ENCODE measurements at places on chromosomes 13 and 19.
A peak's percentile ranks its signal among the peaks of the same experiment; 100 is the strongest.

- DNase-seq, result peak; percentile 94
Observed at GRCh38 chr19:55206664-55207500, 2.4 kb downstream of the PTPRH start.

DNA sequence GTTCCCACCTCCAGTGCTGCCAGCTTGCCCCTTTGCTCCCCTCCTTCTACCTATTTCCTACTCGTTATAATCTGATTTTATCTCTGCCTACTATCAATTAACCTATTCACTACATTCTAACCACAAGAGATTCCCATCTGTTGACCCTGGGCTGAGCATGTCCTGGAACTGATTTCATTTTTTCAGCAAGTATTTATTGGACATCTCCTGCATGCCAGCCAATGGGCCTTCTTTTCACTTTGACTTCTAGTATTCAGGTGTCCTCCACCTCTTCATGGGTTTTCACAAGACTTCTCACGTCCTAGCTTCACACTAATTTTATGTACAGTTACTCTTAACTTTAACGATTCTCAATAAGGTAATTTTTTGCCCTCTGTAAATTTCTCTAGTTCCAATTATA lies 282.7 kb upstream of the KLHL1 start:
- no peak for DNase-seq

DNA sequence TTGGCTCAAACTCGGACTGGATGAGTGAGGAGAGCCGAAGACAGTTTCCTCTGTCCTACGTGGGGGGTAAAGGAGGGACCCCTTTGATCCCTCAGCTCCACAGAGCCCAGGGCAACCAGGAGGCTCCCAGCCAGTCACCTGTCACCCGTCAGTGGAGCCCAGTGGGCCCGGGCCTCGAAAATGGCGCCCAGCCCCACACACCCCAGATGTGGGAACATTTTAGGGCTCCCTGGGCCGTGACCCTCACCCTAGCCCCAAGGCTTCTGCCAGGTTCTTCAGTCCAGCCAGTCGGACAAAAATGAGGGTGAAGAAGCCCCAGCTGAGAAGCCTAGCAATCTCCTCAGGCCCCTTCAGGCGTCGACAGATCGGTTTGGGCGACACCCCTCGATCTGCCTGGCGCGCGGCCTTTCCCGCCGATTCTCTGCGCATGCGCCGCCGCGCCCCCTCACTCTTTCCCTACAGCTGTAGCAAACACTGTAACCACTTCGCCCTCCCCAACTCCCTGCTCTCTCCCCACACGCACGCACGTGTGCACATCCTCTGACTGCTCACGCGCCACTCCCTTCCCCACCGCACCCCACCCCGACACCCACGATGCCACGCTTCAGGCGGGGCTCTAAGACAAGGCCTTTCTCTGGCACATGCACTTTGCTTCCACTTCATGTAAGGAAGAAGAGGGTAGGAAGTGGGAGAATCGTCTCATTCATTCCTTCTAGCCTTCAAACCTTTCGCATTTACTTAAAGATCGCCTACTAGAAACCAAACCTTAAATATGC lies at the start of gene SLC6A16:
Gene SLC6A16 (minus strand): TSS at position 391 of the 776 bp plus-strand sequence. CDS start 13,844 bp downstream, outside the sequence.
- DNase-seq, result no peak

DNA sequence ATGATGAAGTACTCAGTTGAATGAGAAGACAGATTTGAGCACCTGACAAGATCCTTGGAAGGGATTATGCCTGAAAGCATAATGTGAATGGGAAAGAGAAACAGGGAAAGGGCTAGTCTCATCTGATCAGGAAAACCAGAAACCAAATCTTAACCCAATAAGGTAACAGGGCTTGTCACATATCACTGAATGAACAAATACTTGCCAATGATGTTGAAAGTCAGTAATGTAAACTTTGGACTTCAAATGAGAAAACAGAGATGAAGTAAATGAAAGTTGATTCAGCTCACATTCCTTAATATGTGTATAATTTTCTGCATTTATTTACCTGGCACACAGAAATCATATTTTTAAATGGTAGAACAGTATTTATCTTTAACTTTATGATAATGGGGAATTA lies 480.0 kb downstream of the KCTD12 start:
- no peak for DNase-seq

GRCh38 chr19:35095667-35096368 lies 19.8 kb upstream of the FXYD3 start:
- DNase-seq, result no peak

DNA sequence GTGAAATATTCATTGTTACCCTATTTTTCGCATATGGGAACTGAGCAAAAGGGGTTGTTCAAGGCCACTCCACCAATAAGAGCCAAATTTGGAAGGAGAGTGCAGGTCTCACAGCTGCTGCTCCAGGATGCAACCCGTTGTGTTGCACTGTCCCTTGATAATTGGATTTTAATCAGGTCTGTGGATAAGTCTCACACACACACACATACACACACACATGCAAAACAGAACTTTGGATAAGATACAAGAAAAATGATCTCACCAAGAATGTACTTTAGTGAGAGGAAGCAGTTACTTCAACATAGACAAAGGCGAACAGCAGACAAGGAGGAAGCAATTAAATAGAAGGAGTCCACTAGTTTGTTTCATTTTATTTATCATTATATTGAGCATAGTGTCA lies 127.3 kb upstream of the EDNRB start:
- DNase-seq, result no peak

- DNase-seq, result no peak
Observed at GRCh38 chr13:101025519-101025918, 350.9 kb upstream of the TMTC4 start.

GRCh38 chr13:50969691-50970090 lies 60.1 kb downstream of the RNASEH2B start:
- DNase-seq, result no peak

- DNase-seq, result peak; percentile 6
Observed at GRCh38 chr19:34503531-34504272, 22.1 kb downstream of the WTIP start.

DNA sequence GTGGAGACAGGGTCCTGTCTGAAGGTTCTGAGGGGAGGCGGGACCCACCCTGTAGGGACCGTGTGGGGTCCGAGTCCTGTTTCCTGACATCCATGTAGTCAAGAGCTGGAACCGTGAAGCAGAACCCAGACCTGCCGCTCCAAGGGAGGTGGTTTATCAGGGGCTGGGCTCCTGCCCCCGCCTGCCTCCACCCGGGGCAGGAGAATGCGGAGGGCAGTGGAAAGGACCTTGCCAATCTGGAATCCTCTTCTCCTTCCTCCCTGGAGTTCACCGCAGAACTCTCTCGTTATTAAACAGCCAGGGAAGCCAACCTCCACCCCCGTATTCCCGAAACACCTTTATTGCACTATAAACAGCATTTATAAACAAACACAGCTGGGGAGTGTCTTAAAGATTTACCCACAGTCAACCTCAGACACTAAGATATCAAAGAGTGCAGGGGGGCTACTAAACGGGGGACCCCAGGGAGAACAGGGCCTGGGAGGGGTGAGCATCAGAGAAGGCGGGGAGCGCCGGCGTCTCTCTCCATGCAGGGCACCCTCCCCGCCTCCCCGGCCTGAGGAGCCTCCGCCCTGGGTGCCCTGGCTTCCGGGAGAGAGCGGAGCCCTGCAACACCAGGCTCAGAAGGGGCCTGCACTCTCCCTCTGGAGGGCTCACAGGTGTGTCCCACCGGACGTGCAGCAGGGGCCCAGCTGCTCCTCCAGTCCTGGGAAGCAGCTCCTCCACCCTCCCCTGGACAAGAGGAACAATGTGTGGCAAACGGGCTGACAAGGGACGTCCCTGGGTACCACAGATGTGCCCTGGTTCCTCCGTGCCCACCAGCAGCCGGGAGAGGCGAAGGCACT lies 3.6 kb downstream of the C2CD4C start:
- DNase-seq, result no peak

DNA sequence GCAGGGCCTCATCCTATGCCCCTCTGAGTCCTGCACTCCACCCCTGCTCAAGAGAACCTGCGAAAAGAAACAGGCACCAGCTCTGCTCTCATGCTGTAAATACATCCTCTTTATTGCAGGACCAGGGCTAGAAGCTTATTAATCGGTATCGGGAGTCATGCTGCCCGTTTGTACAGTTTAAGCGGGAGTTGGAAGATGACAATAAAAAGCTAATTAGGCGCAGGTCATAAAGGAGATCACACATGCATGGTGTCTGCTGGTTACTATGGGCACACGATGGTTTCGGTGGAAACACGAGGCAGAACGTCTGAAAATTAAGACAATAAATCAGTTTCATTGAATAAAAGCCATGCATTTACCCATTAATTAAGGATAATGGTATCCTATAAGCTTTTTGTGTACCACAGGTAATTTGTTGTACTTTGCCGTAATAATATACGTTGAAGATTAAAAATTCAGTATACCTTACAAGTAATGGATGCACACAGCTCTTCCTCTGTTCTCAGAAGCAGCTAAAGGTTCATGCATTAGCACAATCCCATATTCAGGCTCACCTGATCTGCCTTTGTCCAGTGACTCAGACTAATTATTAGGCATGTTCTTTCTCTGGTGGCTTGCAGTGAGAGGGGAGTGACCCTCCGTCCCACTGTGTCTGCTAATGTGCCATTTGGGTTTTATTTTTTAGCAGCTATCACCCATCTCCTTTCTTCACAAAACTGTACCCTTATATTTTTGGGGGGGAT lies 406.0 kb downstream of the TSHZ3 start:
- no peak for DNase-seq

- DNase-seq, result peak; percentile 46
Observed at GRCh38 chr19:12580180-12580694, 29.0 kb upstream of the ZNF564 start.

DNA sequence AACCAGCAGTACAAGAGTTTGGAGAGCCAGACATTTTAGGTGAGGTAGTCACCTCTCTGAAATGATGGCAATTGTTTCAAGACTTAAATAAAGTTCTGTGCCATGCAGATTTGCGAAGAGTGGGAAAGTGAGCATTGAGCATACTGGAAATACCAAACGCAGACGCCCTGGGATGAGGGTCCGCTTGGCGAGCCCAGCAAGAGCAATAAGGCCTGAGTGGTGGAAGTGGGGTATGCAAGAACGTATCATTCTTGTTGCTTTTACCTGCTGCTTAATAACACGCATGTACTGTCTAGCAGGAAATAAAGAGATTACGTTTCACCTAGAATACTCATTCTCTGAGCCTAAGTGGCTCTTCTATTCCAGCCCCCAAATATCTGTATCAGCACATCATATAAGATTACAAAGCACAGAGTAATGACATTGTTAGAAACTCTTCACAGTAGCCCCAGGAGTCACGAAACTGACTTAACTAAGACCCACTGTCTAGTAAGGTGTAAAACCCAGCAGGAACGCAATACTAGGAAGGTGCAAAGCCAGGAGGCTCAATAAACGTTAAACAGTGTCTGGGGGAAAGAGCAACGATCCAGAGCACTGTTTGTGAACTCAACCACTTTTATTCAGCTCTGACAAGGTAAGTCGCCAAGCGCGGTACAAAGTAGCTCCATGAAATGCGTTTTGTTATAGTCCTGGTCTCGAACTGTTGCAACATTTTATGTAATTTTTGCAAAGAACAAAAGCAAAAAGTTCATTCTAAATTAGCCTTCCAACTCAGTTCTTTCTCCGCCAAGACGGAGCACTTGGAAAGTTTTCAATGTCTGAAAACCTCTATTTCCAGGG lies 1.2 kb downstream of the RCBTB2 start:
- DNase-seq, result no peak

- DNase-seq, result no peak
Observed at GRCh38 chr19:50835103-50835784, 1.9 kb upstream of the KLK15 start.

DNA sequence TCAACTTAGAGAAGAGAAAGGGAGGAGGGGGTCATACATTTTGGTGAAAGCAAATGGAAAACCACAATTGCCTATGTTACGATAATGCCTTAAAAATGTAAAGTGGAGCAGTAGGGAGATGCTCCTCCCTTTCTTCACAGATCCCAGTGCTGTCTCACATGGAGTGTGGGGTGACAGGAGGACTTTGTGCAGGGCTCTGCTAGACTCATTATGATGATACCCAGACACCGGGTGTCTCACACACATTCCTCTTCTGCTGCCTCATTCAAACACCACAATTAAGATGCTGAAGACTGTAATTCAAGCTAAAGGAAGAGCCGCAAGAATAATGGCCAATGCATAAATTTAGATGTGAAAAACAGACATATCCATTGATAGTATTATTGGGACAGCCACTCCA lies 150.6 kb downstream of the LHFPL6 start:
- DNase-seq, result no peak

DNA sequence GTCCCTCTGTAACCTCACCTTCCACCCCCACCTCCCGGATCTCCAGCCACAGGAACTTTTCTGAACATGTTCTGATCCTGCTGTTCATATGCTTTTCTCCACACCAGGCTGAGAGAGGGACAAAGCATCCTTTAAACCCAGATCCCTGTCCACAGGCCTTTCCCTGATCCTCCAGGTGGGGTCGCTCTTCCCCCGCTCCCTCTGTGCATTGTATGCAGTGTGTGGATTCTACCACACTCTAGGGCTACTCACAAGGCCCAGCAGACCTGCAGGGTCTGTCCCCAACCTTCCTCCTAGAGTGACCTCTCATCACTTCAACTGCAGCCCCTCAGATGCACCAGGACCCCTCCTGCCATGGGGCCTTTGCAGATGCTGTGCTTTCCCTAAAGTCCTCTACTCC lies 1200.6 kb downstream of the UQCRFS1 start:
- DNase-seq, result no peak

DNA sequence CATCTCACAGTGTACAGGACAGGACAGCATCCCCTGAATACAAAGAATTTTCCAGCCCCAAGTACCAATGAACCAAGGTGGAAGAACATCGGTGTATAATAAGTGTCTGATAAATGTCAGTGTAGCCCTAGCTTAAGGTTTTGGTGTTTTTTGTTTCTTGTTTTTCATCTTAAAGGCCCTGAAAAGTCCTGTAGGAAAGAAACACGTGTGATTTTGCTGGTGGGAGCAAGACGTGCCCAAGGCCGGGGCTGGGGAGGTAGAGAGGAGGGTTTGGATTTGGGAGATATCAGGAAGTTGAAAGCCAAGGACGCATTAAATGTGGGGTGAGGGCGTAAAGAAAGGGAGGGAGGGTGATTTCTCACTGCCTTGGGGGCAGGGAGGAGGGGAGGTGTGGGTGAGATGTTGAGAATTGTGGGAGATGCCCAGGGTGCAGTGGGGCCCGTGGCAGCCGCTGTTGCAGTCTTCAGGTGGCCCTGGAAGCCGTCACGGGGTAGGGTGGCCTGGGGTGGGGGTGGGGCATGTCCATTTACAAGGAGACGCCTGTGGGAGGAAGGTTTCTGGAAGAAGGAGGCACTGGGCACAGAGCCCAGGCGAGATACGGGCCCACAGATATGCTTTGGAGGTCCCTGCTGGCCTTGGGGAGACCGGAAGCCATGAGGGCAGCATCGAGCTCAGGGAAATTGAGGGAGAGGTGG lies 6.7 kb downstream of the CAMSAP3 start:
- no peak for DNase-seq

All from AG08396 (cell line).